Adrenal gland (tissue), 19 donors: ENCODE measurements at places on chromosomes 5 and 9. TPM values are rescaled to one million over a fixed set of nuclear protein-coding genes. Genes with fewer than 3 reads are reported as not detected.

- H3K4me3 ChIP-seq, result no peak overlapping the region
- no peak overlapping the region for H3K27ac ChIP-seq
- no peaks in the 10 kb centered on the region for H3K27me3 ChIP-seq
- no peak for DNase-seq
- no peaks in the 10 kb centered on the region for H3K36me3 ChIP-seq
Measured at GRCh38 chr5:86199287-86199686, 418.5 kb upstream of the COX7C start.

DNA sequence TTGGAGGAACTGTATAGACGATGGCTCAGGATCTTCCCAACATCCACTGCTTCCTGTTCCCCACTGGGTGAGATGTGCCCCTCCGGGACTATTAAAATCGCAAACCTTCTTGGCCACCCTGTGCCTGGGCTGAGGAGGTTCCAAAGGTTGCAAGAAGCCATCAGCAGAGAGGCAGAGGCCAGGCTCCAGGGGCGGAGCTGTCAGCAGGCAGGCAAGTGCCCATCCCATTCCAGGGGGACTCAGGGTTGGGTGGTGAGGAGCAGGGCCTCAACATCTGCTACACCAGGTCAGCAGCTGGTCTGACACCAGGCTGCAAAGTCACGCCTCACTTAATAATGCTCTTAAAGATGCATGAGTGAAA lies 2.2 kb downstream of the BTNL3 start:
- DNase-seq, result no peak
- H3K4me3 ChIP-seq, result no peak overlapping the region

MPDZ gene
- 37.6 TPM for total RNA-seq

DNA sequence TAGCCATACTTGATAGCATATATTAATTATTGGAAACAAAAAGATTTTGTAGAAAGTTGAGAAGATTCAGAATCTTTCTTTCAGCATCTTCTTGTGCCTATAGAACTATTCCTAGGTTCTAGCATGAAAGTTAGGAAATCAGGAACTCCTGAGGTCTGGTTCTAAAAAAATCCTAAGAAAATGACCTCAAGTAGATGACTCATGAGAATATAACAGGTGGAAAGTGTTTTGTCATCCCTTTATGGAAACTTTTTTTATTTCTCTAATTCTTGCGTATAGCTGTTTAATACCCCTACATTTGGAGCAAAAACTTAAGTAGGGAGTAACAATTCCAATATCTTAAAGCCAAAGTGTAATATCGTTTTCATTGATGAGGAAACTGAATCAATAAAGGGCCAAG lies 574.1 kb downstream of the NR2F1-AS1 start:
- H3K4me3 ChIP-seq, result no peak overlapping the region
- no peak overlapping the region for H3K27ac ChIP-seq
- H3K4me1 ChIP-seq, result no peaks in the 10 kb centered on the region
- no peak for DNase-seq
- H3K36me3 ChIP-seq, result no peaks in the 10 kb centered on the region
- H3K27me3 ChIP-seq, result no peaks in the 10 kb centered on the region

HMCN2 gene
- 0.50 TPM for total RNA-seq

GFI1B gene
- total RNA-seq, result not detected
